Activated CD8-positive, alpha-beta memory T cell treated with anti-CD3 and anti-CD28 coated beads, Interleukin-2, amount 50 U/mL, for 4 hours (primary cell): ENCODE measurements at places on chromosomes 12 and 14.
A peak's percentile ranks its signal among the peaks of the same experiment; 100 is the strongest.

DNA sequence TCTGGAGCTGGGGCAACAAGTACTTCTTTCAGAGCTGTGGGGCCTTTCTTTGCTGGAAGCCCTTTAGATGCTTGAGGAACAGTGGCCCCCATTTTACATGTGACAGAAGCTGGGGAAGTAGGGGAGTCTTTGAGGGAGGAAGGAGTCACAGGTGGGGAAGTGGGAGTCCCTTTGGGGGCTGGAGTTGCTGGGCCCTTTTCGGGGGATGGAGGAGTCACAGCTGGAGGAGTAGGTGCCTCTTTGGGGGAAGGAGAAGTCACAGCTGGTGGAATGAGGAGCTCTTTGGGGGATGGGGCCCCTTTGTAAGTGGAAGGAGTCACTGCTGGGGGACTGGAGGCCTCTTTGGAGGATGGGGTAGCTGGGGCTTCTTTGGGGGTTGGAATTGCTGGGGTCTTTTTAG lies 8.6 kb downstream of the NACA start:
- no peak for DNase-seq

- DNase-seq = no peak
These were observed 144.0 kb upstream of the PLEKHG7 start for GRCh38 chr12:92558806-92559205.

GRCh38 chr12:94701711-94702110 lies 51.4 kb upstream of the TMCC3 start:
- no peak for DNase-seq

DNA sequence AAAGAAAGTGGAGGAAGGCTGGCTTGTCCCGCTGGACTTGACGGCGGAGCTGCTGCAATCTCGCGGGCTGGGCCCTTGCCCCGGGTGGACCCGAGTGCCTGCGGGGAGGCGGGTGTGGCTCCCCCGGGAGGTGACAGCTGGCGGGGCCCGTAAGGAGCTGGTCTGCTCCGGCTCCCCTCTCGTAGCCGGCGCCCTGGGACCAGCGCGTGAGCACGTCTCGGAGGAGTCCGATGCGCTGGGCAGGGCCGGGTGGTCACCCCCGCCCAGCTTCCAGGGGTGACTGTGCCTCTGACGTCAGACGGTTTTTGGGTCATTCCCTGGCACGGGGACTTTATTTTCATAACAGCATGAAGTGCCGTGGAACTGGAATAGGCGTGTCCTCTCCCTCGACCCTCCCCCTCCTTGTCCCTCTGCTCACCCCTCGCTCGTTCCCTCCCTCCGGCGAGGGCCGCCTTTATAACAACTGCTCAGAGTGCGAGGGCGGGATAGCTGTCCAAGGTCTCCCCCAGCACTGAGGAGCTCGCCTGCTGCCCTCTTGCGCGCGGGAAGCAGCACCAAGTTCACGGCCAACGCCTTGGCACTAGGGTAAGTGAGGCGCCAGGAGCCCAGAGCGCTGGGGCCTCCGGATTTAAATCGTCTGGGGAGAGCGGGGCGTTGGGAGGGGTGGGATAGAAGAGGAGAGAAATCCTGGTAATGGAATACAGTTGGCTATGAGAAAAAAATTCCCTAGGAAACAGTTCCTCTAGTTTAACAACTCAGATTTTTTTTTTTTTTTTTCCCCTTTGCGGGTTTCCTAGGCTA lies at the start of gene GPRC5A:
Gene GPRC5A, plus strand, starts transcription at position 483 of the 801 bp plus-strand sequence. CDS start 16,688 bp downstream, outside the sequence.
- peak; percentile 19 for DNase-seq

GRCh38 chr14:39433452-39433813 lies 1.2 kb upstream of the FBXO33 start:
- no peak for DNase-seq

DNA sequence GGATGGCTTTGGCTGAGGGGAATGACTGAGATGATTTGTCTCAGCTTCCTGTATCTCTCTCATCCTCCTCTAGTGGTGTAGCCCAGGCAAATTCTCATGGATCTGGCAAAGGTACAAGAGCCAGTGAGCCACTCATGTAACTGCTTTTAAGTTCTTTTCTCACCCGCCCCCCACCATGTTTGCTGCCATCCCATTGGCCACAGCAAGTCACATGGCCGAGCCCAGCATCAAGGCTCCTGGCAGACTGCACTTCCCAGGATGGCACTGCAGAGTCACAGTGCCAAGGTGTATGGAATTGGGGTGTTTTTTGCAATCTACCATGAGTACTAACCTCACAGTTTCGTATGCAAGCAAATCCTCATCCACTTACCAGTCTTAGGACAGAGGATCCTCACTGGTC lies 50.9 kb downstream of the CHST11 start:
- no peak for DNase-seq

GRCh38 chr12:16272222-16272621 lies 5.3 kb downstream of the SLC15A5 start:
- no peak for DNase-seq

DNA sequence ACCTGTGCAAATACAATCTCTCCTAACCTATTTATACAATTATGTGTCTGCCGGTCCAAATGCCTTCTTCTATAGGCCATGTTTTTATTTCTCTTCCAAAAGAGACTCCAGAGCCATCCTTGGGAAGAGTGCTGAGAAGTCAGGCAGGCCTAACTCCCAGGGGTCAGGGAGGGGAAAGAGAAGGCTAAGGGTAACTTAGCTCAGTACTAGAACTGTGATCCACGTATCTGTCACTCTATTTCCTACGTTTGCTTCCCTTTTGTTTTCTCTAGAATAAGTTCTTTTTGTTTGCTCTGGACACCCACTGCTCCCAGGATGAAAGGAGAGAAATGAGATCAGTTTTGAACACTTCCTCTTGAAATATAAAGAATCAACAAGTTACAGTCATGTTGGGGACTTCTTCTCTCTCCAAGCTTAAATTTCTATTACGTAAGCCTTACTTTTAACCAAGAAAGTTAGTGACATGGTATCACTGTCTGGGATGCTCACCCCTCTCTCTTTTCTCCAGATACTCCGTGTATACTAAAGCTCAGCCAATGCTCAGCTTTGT lies 79.2 kb downstream of the DAD1 start:
- no peak for DNase-seq

DNA sequence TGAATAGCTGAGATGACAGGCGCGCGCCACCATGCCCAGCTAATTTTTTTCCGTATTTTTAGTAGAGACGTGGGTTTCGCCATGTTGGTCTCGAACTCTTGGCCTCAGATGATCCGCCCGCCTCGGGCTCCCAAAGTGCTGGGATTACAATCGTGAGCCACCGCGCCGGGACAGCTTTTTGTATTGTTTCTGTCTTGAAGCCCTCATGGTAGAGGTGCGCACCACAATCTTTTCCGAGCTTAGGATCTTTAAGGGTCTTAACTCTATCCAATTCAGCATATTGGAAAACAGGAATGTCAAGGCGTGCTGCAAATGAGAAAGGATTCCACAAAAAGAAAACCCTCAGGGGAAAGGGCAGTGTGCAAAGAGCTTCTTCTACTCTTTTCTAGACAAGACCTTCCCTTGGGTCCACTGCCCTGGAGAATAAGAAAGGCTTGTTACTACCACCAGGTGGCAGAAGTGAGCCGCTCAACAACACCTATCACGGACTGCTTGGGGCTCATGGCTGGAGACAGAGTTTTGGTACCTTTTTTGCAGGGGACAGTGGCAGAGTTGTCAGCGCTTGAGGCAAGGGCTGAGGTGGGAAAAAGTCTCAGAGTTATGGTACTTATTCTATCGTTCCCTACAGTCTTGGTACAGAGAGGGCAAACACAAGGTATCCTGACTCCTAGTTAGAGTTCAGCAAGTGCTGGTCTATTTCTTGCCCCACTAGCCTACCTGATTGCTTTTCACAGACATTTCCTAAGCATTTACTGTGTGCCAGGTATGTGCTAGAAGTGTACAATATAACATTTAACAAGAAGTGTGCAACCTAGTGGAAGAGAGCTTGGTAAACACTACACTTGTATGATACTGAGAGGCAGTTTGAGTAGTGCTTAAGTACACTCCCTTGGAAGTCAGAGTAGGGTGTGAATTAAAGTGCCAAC lies 16.4 kb upstream of the SP7 start:
- peak; percentile 81 for DNase-seq

GRCh38 chr14:89179891-89180404 lies 237.1 kb downstream of the FOXN3 start:
- no peak for DNase-seq

GRCh38 chr14:74267588-74267987 lies 28.3 kb downstream of the VSX2 start:
- no peak for DNase-seq

GRCh38 chr12:1189163-1189562 lies 198.1 kb downstream of the ERC1 start:
- DNase-seq = no peak

- DNase-seq = no peak
These were observed 31.2 kb downstream of the TAS2R7 start for GRCh38 chr12:10771132-10771733.

- DNase-seq = no peak
These were observed 15.5 kb downstream of the KIF21A start for GRCh38 chr12:39427360-39427808.

DNA sequence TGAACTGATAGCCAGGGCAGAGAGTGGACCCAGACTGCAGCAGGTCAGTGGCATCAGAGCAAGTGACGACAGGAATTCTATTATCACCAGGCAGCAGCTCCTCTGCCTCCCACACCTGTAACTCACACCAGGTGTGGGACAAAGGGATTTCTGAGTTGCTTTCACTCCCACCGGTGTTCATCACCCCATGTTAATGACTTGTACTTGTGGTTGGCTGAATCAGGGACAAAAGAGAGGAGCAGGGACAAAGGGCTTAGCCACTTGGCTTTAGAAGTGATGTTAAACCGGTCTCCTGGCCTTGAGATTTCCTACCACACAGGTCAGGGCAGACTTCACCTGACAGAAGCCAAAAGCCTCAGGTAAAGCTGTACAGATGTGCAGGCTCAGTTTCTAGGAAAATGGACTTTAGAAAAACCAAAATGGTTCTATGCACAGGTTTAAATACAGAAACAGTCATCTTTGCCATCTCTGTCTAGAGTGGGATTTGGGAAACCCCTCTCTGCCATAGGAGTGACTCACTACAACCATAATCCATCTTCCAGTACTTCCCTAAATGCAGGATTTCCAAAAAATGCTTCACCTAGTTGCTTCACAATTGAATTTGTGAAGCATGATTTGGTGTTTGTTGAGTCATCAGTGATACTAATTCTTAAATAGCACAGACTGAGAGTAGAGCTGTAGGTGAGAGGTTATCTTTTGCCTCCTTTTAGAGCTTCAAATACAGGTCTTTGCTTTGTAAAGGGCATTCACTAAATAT lies 158.5 kb downstream of the PRKCH start:
- DNase-seq = no peak

GRCh38 chr12:113461666-113462065 lies 10.0 kb downstream of the LHX5 start:
- no peak for DNase-seq

DNA sequence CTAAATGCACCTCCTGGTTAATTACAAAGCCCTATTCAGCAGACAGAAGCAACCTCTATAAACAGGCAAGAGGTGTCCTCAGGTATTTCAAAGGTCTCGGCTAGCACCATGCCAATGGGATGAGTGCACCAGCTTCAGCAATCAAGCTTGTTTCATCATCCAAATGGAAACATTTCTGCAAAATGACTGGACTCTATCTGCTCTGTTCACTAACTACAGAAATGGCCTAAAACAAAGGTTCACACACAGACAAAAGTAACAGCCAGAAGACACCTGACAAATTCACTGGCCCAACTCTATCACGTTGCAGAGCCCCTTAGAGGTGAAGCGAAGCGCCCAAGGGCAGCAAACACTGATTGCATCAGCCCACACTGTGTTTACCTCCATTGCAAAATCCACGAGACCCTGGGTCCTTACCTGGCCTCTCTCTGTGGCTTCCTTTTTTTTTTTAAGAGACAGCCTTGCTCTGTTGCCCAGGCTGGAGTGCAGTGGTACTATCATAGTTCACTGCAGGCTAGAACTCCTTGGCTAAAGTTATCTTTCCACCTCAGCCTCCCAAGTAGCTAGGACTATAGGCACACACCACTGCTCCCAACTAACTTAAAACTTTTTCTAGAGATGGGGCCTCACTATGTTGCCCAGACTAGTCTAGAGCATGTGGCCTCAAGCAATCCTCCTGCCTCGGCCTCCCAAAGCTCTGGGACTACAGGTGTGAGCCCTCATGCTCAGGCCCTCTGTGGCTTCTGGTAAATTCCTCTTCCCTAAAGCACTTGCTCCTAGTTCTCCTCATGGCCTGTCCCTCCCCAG lies 8.5 kb upstream of the SYNE3 start:
- no peak for DNase-seq

GRCh38 chr14:34014936-34015335 lies 64.1 kb upstream of the EGLN3 start:
- no peak for DNase-seq

DNA sequence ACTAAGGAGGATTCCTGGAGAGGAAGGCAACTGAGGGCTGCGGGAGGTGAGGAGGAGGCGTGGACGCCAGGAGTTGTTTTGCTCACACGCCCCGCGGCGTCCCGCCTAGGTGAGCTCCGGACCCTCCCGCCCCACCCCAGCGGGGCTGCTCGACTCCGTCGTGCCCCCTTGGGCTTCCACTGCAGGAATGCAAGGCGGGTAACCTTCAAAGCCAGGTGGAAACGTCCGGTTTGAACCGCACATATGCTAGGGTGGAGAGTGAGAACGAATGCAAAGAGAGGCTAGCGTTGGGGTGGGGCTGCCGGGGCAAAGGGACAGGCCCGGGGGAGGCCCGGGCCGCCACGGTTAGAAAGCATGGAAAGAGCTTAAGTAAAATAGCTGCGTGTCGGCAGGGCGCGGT lies 5.4 kb upstream of the DPPA3 start:
- no peak for DNase-seq

- peak; percentile 41 for DNase-seq
These were observed 28.2 kb upstream of the LRP1-AS start for GRCh38 chr12:57175428-57176138.

DNA sequence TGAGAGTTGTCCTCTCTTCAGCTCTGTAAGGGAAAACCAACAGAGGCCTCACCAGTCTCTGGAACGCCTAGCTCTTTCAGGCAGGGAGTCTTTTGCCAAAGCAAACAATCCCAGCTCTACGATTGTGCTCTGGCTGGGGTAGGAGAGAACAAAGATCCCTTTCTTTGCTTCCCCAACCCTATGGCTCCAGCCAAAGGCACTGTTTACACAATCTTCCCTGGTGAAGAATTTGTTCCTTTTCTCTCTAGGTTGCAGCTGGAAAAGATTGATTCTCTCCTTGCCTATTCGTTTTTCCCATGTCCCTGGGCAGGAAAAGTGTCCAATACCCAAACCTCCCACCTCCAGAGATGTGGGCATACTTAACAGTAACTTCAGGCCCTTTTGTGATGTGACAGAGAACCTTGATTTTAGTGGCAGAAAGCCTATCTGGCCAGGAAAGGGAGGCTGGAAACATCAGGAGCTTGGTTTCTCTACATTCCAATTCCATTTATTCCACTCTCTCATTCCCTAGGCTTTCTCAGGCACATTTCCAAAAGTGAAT lies 16.8 kb downstream of the ATP5MC2 start:
- no peak for DNase-seq

GRCh38 chr12:128365651-128366231 lies 98.8 kb downstream of the TMEM132C start:
- no peak for DNase-seq

DNA sequence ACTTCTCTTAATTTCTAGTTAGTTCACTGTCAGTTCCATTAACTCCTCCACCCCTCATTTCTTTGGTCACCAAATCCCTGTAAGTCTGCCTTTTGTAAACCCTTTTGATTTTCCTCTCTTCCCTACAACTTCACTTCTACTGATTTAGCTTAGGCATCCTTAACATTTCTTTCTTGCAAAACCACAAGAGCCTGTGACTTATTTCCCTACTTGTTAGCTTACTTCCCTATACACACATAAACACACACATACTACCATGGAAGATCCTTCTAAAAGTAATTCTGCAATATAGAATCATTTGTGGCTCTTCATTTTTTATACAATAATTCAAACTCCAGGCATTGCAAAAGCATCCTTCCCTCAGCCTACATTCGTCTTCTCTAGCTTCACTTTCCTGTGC lies 494.3 kb upstream of the USP15 start:
- no peak for DNase-seq
